ENCODE measurements at places on chromosomes 13 and 19.

- no peak for DNase-seq
These were observed 89.7 kb downstream of the RAB20 start for GRCh38 chr13:110471833-110472162.

DNA sequence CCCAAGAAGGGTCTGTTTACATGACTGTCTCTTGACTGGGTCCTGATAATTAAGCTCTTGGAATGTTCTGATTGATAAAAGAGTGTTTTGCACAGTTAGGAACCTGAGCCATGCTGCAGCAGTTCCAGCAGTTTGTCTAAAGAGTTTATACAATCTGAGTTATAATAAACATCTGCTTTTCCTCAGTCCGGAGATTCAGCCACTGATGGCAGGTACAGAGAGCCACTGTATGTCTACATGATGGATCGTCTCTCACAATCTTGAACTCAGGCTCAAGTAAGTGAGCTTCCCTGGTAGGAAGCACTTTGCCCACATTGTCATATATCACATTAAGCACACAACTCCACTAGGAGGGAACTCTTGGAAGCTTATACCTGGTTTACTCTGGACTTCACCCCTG is 84.3 kb downstream of the UGGT2 start:
- DNase-seq, result no peak

- no peak for DNase-seq
These were observed 8.3 kb downstream of the IRS2 start for GRCh38 chr13:109778102-109778542.

DNA sequence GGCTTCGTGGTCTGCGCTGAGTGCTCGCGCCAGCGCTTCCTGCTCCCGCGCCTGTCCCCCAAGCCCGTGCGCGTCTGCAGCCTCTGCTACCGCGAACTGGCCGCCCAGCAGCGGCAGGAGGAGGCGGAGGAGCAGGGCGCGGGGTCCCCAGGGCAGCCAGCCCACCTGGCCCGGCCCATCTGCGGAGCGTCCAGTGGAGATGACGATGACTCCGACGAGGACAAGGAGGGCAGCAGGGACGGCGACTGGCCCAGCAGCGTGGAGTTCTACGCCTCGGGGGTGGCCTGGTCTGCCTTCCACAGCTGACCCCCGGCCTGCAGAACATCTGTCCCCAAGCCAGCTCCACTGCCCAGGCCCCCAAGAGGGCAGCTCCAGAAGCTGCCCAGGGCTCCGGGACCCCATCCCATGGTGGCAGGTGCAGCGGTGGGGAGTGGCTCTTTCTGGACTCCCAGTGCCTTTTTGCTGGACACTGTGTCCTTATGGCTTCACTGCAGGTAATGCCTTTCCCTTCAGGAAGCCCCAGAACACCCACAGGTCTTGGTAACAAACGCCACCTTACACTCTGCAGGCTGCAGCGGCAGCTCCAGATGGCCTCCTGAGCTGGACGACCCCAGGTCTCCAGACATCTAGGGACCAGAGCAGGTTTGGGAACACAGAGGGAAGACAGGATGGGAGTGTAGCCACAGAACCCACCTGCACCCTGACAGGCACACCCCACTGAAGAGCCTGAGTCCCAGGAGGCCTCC is 9.3 kb downstream of the PLEKHF1 start:
- no peak for DNase-seq

DNA sequence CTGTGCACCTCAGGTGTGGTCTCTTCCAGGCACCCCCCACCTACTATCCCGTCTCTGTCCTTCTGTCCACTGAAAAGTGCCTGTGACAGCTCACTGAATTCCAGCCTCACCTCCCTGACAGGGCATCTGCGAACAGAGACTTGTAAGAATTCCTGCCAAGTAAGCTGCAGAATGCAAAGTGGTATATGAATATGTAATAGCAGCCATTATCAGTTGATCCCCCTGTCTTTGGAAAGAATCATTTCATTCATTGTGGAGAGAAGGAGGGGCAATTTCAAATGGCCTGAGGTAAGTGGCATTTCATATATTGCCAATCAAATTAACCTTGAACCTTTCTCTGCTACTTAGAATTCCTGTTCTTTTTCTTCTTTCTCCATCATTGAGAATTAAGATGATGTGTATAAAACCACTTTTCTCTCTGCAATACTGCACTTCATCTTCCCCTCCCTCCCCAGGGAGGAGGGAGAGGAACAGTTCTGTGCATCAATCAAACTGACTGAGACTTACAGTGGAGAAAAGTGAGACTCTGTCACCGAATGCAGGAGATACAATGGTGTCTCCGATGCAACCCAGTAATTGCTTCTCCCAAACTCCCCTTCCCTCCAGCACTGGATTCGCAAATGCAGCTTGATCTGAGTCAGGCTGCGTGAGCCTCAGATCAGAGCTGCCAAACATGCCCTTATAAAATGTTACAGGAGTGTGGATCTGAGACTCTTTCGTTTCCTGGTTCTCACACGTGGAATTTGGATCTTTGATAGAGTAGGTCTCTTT is 91.7 kb downstream of the SLC10A2 start:
- DNase-seq, result no peak
